ENCODE measurements at places on chromosomes 11 and 22. TPM values are rescaled to one million over a fixed set of nuclear protein-coding genes. Genes with fewer than 3 reads are reported as not detected.

DNA sequence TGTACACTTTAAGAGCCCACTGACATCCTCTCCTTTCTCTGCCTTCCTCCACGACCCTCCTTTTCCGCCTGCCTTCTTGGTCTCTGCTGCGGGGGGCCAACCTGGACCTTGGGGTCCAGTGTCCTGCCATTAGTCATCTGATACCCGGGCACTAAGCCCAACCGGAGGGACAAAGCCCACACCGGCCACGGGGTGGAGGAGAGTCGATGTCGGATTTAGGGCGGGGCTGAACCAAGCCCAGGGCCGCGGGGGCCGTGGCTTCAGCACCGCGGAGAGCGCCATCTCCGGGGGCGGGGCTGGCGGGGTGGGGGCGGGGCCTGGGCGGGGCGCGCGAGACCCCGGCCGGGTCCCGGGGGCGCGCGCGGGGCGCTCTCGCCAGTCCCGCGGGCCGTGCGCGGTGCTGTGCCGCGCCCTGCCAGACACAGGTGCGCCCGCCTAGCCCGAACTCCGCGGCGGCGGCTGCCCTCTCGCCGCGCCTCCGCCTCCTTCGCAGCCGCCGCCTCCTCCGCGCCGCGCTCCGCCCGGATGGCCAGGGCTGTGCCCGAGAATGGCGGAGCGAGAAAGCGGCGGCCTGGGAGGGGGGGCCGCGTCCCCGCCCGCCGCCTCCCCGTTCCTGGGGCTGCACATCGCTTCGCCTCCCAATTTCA, at the start of gene MAPK8IP1:
Gene MAPK8IP1, plus strand, starts transcription at position 378 of the 647 bp plus-strand sequence. Its CDS starts 170 bp downstream, at position 548.
- H3K4me1 ChIP-seq: peaks cover 12% of the 10 kb centered on the region
- peak within 1 kb of the TSS; percentile 54 for H3K4me3 ChIP-seq
- no peaks in the 10 kb centered on the region for H3K36me3 ChIP-seq
- H3K27ac ChIP-seq: no peak within 1 kb of the TSS
- DNase-seq: peak; percentile 77

The TRIM6 gene
- not detected for total RNA-seq

The OLFML1 gene
- total RNA-seq: not detected

- H3K27ac ChIP-seq: no peak overlapping the region
- H3K4me3 ChIP-seq: no peak overlapping the region
- H3K27me3 ChIP-seq: peaks cover 6% of the 10 kb centered on the region
These were observed 35.0 kb upstream of the CACNG2 start for GRCh38 chr22:36738416-36739020.

The CSNK1E gene
- total RNA-seq: 136 TPM

DNA sequence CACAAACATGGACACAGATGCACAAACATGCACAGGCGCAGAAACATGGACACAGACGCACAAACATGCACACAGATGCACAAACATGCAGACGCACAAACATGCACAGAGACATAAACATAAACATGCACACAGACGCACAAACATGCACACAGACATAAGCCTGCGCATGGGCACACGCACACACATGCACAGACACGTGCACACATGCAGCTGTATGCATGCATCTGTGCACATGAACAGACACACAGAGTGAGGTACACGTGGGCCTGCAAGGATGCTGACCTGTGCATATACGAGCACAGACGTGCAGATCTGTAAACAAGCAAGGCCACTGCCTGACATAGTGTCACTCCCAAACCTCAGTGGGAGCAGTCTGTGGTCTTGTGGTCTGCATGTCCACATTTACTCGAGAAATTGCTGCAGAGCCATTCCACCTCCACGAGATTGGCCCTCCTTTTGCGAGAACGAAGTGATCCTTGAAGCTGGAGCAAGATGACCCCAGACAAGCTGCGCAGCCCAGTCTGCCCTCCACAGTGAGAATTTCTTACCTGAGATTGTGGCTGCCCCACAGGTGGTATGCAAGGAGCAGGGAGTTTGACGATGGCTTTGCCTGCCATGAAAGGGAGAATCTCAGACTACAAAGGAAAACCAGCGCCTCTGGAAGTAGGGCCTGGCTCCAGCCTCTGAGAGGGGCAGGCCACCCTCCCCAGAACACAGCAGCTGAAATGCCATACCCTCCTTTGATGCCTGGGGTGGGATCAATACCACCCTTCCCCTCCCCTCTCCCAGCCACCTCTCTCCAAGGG, 299.9 kb downstream of the BRD1 start:
- no peak overlapping the region for H3K4me3 ChIP-seq
- no peak overlapping the region for H3K27ac ChIP-seq
- peaks cover 2% of the 10 kb centered on the region for H3K4me1 ChIP-seq
- H3K27me3 ChIP-seq: no peaks in the 10 kb centered on the region

The DEUP1 gene
- total RNA-seq: not detected

The CHRM1 gene
- total RNA-seq: not detected

GRCh38 chr11:116890193-116890592, 52.8 kb upstream of the APOA1 start:
- no peaks in the 10 kb centered on the region for H3K27me3 ChIP-seq
- H3K4me1 ChIP-seq: peaks cover 3% of the 10 kb centered on the region
- peaks cover 30% of the 10 kb centered on the region for H3K36me3 ChIP-seq
- DNase-seq: no peak
- no peak overlapping the region for H3K27ac ChIP-seq

GRCh38 chr11:13486926-13487660, 8.7 kb downstream of the PTH start:
- no peaks in the 10 kb centered on the region for H3K27me3 ChIP-seq
- peak overlapping the region; percentile 28 for H3K4me3 ChIP-seq
- peak; percentile 73 for DNase-seq
- H3K4me1 ChIP-seq: peaks cover 3% of the 10 kb centered on the region

GRCh38 chr11:119614222-119615002, 114.6 kb downstream of the NECTIN1 start:
- no peaks in the 10 kb centered on the region for H3K27me3 ChIP-seq
- no peak overlapping the region for H3K4me3 ChIP-seq
- H3K27ac ChIP-seq: no peak overlapping the region
- DNase-seq: no peak

GRCh38 chr11:78061088-78061920, 2.4 kb upstream of the THRSP start:
- H3K4me3 ChIP-seq: no peak overlapping the region
- H3K4me1 ChIP-seq: no peaks in the 10 kb centered on the region
- DNase-seq: no peak
- H3K27ac ChIP-seq: no peak overlapping the region

GRCh38 chr22:48782326-48782725, 1045.3 kb downstream of the BRD1 start:
- H3K4me1 ChIP-seq: no peaks in the 10 kb centered on the region
- H3K4me3 ChIP-seq: no peak overlapping the region
- H3K27ac ChIP-seq: no peak overlapping the region
- H3K27me3 ChIP-seq: no peaks in the 10 kb centered on the region

- DNase-seq: no peak
- H3K27ac ChIP-seq: no peak overlapping the region
- no peak overlapping the region for H3K4me3 ChIP-seq
- no peaks in the 10 kb centered on the region for H3K36me3 ChIP-seq
- H3K4me1 ChIP-seq: no peaks in the 10 kb centered on the region
These were observed 38.1 kb downstream of the GLB1L2 start for GRCh38 chr11:134369656-134370525.

DNA sequence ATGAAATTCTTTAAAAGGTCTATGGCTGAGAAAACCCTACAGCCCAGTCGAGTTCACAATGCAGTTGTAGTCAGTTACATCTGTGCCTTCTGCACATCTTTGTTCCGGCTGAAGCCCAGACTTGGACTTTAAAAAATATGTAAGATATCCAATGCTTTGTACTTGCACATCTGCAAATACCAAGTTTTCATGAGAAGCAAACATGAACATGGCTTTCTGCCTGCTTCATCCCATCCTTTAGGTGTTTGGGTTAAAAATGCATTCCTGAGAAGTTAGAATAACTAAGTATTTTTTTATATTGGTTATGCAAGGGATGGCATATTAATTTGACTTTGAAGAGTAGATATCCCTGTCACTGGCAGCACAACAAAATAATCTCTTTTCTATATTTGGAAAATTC, 528.4 kb downstream of the METTL15 start:
- H3K27me3 ChIP-seq: no peaks in the 10 kb centered on the region
- no peak for DNase-seq
- no peaks in the 10 kb centered on the region for H3K4me1 ChIP-seq
- no peak overlapping the region for H3K27ac ChIP-seq
- H3K36me3 ChIP-seq: no peaks in the 10 kb centered on the region

DNA sequence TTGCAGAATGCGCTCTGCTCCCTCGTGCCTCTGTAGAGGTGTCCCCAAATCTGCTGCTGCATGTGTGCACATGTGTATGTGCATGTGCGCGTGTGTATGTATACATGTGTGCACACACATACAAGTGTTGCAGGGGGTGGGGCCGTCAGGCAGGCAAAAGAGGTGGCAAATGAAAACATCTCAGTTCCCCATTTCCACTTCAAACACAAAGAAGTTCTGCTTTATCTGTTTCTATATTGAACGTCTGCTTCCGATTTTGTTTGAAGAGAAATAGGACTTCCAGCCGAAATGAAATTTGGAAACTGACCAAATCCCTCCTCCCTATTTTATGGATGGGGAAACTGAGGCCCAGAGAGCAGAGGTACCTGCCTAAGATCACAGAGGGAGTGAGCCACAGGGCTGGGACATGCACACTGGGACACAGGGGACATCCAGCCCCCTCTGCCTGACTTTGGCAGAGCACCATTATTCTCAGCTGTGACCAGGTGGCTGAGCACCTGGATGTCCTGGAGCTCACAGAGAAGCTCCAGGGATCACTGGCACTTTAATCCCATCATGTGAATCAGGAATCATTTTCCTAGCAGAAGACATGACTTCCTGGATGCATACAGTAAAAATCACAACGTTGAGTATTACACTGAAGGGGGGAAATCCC, 41.2 kb upstream of the ALX4 start:
- DNase-seq: peak; percentile 75
- no peaks in the 10 kb centered on the region for H3K36me3 ChIP-seq
- H3K4me1 ChIP-seq: peaks cover 20% of the 10 kb centered on the region
- peaks cover 4% of the 10 kb centered on the region for H3K27me3 ChIP-seq
- H3K4me3 ChIP-seq: peak overlapping the region; percentile 32
- H3K27ac ChIP-seq: peak overlapping the region; percentile 55

- H3K27me3 ChIP-seq: peaks cover 16% of the 10 kb centered on the region
- H3K27ac ChIP-seq: no peak overlapping the region
These were observed 88.6 kb downstream of the ST3GAL4 start for GRCh38 chr11:126444072-126444471.
